ENCODE measurements at places on chromosomes 7 and 10.

DNA sequence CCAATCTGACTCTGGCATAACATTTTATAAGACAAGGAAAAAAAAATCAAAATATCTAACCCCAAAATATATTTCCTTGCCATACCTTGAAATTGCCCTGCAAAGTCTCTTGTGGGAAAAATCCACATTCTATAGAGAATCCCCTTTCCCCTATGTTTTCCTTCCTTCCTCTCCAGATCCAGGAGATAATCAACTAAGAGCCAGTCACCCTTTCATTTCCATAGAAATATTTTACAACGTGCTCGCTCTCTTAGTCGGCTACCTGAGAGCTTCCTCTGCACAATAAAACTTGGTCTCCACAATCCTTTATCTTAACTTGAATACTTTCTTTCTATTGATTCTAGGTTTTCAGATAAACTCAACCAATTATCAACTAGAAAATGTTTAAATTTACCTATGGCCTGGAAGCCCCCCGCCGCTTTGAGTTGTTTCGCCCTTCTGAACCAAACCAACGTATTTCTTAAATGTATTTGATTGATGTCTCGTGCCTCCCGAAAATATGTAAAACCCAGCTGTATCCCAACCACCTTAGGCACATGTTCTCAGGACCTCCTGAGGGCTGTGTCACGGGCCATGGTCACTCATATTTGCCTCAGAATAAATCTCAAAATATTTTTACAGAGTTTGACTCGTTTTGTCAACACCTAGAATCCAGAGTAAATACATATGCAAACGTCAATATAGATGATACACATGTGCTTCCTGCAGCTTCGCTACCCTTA lies 869 bp downstream of the PSAP start:
- no peak for DNase-seq

- DNase-seq = no peak
Observed at GRCh38 chr7:106169821-106170610, 57.9 kb upstream of the SYPL1 start.

DNA sequence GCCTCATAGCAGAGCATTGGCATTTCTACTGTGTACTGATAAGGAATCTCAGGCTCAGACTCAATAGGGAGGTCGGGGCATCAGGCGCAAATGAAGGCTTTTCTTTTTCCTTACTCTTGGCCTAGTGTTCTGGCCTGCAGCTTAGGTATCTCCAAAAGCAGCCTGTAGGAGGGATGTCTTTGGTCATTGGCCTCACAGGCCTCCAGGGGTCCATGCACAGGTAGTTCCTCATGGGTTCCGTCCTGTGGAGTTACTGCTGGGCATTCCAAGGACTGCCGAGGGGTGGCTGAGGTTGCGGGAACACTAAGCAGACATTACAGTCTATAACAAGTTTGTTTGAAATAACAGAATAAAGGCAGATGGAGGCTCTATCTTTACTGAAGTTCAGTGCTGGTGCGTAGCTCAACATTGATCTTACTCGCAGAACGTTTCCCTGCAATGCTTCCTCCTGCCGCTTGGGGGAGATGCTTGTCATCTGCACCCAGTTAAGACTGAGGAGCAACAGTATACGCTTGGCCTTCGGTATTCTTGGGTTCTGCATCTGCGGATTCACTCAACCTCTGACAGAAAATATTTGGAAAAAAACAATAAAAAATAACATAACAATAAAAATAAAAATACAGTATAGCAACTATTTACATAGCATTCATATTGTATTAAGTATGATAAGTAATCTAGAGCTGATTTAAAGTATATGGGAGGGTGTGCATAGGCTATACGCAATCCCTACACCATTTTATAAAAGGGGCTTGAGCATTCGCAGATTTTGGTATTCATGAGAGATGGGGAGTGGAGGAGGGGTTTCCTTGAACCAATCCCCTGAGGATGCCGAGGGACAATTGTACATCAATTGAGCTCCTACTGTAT lies 58.9 kb downstream of the SH2D4B start:
- DNase-seq = peak; percentile 47

GRCh38 chr7:145082366-145083161 lies 246.7 kb upstream of the TPK1 start:
- DNase-seq = no peak

- no peak for DNase-seq
Observed at GRCh38 chr7:49840751-49841405, 67.4 kb downstream of the VWC2 start.

- no peak for DNase-seq
Observed at GRCh38 chr7:30880125-30880720, 31.4 kb upstream of the AQP1 start.

DNA sequence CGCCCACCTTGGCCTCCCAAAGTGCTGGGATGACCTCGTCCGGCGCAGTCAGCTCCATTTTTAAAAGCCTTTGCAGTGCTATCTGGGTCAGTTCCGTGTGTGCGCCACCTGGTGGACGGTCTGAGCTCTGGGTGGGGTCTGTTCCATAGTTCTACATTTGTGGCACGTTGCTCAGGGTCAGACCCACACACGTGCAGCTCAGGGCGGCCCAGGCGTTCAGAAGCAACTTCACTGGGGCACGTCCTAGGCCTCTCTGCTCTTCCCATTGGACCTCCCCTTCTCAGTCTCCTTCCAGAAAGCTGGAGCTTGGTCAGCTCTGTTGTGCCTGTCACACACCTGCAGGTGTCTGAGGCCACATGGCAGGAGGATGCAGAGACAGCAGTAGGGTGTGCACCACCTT lies 137.9 kb downstream of the DNAJB6 start:
- no peak for DNase-seq

DNA sequence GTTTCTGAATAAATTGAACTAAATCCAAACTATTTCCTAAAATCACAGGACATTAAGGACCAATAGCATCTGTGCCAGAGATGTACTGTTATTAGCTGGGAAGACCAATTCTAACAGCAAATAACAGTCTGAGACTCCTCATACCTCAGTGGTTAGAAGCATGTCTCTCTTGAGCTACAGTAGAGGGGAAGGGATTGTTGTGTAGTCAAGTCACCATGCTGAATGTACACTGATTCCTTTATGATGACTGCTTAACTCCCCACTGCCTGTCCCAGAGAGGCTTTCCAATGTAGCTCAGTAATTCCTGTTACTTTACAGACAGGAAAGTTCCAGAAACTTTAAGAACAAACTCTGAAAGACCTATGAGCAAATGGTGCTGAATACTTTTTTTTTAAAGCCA lies 13.9 kb downstream of the MEST start:
- no peak for DNase-seq

DNA sequence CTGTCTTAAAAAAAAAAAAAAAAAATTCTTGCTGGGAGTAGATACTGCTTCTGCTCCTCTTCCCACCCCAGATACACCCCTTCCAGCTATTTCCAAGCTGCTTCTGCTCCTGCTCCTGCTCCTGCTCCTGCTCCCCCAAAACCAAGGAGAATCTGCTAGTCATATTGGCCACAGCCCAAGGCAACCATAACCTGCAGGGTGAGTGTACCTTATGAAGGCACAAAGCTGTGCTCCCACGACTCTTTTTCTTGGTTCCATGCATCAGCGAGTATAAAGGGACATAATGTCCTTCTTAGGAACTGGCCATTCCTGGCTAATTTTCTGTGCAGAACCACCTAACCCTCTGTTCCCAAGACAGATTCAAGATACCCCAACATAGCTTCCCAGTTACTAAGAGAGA lies 129.5 kb upstream of the CDK1 start:
- DNase-seq = no peak

- no peak for DNase-seq
Observed at GRCh38 chr7:31814187-31814586, 127.2 kb downstream of the PPP1R17 start.

DNA sequence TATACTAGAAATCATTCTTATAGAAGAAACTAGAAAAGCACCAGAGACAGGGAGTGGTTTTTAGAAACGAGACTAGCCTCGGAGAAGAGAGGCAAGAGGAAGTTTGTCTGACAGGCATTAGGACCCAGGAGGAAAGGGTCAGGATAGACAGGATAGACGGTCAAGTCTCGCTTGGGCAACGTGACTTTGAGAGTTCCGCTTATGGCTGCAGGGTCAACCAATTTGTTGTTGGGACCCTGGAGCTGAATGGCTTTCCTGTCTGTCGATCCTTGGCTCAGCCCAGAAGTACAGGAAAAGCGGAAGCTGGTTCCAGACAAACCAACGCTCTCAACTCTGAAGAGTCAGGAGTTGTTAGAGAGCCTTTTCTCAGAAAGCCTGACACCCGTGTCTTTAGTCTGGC lies 191.2 kb downstream of the FZD1 start:
- DNase-seq = peak; percentile 12

- DNase-seq = no peak
Observed at GRCh38 chr10:48776005-48776522, 91.4 kb downstream of the WDFY4 start.

- no peak for DNase-seq
Observed at GRCh38 chr10:98349508-98349922, 65.5 kb downstream of the PYROXD2 start.

- DNase-seq = no peak
Observed at GRCh38 chr7:145269418-145270161, 433.7 kb upstream of the TPK1 start.

DNA sequence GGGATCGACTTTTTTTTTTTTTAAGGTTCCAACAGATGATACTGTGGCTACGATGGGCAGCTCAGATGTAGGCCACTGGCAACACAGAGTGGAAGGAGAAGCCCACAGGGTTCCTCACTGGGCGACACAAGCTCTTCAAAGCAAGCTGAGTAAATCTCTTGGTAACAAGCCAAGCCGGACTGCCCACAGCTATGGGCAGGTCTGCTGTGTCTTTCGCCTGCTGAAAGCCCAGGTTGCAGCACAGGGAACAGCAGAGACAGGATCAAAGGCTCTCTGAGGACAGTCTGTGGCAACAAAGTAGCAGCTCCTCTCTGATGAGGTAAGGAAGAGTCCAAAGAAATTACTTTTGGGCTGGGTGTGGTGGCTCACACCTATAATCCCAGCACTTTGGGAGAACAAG lies 83.6 kb downstream of the KCNMA1 start:
- no peak for DNase-seq

GRCh38 chr10:29850371-29850770 lies 209.0 kb downstream of the JCAD start:
- no peak for DNase-seq

- DNase-seq = no peak
Observed at GRCh38 chr7:149846021-149846420, 7.8 kb downstream of the ZNF862 start.

DNA sequence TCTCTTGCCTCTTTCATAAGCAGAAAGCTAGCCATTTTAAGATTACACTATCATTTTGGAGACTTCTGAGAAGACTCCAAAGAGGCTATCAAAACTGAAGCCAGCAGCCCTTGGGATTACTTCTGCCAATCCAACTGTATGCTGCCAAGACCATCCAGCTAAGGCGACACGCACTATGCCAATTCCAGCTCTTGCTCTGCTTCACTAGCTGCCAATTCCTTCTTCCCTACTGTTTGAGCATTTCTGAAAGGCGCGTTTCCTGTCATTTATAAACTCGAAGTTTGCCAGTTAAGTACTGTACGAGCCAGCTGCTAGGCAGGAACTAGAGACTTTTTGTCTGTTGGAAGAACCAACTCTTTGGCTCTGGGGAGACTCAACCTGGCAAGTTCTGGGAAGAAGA lies 36.5 kb downstream of the MALSU1 start:
- no peak for DNase-seq
